ENCODE measurements at places on chromosomes 12 and 14.

- no peak for DNase-seq
These were observed 13.1 kb downstream of the APPL2 start for GRCh38 chr12:105222726-105223351.

DNA sequence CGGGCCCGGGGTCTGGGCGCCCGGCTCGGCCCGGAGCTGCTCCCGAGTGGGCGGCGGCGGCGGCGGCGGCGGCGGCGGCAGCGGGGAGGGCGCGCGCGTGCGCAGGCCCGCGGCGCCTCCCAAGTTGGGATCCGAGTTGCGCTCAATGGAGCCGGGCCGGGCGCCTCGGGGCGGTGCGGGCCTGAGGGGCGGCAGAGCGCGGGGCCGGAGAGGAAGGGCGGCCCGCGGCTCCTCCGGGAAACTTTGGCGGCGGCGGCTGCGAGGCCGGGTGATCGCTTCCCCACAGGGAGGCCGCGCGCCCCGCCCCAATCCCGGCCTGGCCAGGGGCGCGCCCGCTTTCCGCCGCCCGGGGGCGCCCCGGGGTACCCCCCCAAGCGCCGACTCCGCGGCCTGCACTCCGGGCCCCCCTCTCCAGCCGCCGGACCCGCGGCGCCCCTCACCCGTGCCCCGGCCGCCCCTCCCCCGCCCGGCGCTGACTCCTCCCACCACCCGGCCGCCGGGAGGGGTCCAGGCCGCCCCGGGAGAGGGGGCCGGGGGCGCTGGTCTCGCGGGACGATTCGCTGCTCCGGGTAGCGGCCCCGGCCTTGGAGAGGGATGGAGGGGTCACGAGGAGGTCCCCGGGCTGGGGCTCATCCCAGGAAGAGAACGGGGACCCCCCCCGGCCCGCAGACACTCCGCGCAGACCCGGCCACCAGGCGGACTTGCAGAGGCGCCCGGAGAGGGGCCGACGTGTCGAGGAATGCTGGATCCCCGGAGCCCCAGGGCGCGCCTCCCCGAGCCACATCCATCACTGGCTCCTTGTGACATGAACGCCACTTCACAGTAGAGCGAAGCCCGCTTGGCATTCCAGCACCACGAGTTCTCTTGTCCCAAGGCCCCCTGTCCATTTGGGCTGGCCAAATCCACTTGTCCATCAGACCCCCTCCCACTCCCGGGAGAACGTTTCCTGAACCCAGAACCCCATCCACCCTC lies at the start of gene RILPL1:
TSS of gene RILPL1 (minus strand) at position 48 of the 972 bp plus-strand sequence. CDS start 237 bp downstream, outside the sequence.
- peak; percentile 85 for DNase-seq

GRCh38 chr14:104697317-104697703 lies 7.9 kb downstream of the INF2 start:
- DNase-seq = no peak

DNA sequence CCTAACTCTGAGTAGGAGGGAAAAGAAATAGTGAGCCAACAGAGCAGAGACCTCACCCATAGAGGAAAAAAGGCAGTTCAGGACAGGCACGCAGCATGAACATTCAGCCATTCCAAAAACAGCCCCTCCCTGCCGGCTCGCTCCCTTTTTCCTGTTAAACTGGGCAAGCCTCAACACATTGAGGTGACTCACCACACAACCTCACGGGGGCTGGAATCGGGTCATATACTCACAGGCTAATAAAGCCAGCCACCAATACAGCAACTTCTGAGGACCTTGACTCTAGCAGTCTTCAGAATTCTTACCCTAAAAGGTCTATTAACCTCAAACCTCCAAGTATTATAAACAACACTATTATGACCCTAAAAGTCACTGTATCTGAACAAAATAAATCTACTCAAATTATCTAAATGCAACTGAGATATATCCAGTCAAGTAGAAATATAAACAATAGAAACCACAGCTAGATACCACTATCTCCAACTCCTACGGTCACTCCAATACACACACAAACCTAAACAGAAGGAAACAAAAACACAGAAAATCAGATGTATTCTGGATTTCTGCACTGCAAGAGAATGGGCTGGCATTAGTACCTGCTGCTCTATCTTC lies 6.3 kb downstream of the YBX3 start:
- DNase-seq = no peak

DNA sequence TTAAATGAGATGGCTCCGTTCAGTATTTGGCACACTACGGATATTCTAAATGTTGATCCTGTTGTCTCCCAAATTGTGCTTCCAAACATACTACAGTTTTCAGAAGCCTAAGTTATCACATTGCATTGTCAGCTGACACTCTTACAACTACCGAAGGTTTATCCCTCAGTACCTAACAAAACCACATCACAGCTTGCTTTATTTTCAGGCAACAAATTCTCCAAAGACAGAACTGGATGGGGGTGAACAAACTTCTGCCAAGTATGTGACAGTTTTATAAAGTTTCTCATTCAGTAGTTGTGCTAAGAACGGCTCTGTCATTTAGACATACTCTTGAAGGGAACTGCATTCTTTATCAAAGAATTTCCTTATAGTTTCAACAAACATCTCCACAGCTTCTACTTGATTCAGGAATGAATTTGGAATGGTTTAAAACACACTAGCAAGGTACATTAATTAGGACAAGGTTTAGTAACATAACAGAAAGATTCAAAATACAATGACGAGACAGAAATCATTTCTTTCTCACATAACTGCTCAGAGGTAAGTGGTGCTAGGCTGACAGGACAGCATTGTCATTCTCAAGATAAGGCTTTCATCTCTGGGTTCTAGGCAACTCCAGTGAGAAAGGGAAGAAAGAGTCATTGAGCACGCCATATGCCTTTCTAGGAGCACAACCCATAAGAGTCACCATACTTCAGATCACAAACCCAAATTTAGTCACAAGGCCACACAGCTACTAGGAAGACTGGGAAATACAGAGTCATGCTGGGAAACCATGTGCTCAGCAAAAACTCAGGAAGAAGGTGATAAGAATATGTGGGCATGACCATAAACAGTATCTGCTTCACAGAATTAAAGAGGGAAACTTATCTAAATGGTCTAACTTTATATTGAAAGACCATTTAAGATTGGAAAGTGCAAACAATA lies 100.7 kb downstream of the DUSP6 start:
- DNase-seq = no peak

GRCh38 chr12:32265951-32266350 lies 133.4 kb upstream of the FGD4 start:
- DNase-seq = peak; percentile 21

- DNase-seq = no peak
These were observed 246.6 kb downstream of the TMEM132D start for GRCh38 chr12:129657179-129657578.

DNA sequence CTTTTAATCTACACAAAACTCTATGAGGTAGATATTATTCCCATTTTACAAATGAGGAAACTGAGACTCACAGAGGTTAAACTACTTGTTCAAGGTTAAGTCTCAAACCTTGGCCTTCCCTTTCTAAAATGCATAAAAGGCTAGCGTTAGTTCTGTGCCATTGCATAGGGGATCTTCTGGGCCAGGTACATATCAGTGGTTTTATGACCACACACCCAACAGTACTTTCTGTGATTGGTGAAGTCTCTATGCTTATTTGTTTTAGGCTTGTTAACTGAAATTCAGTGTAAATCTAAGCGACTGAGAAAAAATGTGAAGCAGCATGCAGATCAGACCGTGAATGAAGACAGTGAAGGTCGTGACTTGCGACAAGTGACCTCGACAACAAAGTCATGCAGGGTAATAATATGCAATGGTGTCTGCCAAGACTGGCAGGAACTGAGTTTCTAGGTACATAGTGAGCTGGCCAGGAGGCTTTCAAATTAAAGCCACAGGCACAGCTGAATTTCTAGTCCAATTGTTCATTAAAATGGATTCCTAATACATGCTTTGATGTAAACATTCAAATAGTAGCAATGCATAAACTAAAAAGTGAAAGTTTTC lies 38.8 kb upstream of the GAS2L3 start:
- DNase-seq = no peak

DNA sequence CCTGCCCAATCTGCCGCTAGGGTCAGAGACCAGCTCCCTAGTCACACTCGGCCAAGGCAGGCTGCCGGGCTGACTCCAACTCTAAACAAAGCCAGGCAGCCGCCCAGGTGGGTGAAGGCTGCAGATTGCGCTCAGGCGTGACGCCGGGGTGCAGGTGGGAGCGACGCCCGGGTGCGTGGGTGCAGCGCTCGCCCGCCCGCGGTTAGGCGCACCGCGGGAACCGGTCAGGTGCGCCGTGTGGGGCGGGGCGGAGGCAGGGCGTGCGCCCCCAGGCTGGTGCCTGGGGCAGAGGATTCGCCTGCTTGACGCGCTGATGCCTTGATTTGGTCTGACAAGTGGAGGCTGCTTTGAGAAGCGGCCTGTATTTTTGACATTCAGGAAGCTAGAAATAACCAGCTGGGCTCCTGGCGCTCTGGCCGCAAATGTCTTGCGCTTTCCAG lies 126.7 kb upstream of the HIF1A start:
- DNase-seq = peak; percentile 76

DNA sequence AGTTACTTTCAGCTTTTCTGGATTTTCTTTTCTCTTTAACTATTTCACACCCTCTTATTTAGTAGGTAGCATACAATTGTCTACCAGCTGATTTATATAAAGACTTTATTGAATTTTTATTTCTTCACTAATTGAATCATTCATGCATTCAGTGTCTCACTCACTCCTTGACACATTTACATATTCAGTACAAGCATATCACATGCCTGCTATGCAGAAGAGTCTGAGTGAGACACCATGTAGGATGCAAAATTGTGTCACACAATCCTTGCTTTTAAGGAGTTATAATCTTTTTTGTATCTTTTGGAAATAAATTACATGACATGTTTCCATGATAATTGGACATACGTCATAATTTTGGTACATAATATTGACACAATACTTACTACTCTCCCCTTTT lies 83.0 kb downstream of the AKAP6 start:
- no peak for DNase-seq

DNA sequence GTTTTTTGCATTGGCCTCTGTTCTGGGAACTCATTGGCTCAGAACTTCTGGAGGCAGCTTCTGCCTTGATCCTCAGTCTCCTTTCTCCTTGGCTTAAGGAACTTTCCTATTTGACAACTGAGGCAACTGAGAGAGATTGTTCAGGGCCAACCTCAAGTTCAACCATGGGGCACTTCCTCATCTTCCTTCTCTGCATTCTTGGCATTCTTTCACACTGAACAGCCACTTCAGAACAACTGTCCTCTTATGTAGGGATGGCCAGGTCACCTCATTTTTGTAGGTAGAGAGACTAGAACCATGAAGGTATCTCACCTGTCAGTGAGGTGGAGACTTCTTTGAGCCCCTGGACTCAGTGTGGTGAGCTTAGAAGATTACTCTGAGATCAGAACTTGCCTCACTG lies 63.0 kb upstream of the NRXN3 start:
- DNase-seq = no peak

GRCh38 chr12:132429946-132430643 lies 59.9 kb upstream of the FBRSL1 start:
- peak; percentile 79 for DNase-seq

DNA sequence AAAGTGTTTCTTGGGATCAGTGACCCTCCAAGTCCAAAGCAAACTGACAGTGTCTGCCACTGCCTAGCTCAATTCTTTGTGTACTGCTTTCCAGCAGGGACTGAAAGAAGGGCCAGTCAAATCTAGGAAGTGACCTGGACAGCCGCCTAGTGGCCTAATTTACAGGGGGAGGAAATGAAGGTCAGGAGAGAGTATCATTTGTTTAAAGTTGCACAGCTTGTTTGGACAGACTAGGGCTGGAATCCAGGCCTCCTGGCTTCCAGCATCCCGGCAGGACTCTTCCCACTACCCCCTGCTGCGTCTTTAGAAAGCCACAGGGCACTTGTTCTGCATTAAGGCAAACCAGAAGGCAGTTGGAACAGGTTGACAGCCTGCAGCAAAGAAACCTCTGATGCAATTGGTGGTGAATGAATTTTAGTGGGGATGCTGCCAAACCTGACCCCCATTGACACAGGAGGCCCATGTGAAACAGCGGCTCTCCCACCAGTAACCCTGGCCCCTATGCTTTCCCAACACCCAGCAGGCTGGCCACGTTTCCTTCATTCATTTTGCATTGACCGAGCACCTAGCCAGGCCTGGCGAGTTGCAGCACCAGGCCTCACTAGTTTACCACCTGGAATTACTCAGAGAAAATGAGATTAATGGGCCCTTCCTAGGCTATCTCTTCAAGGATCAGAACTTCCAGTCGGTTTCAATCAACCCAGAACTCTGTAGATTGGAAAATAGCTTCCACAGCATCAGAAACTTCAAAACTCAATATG lies 28.2 kb downstream of the GALNT16 start:
- DNase-seq = no peak

DNA sequence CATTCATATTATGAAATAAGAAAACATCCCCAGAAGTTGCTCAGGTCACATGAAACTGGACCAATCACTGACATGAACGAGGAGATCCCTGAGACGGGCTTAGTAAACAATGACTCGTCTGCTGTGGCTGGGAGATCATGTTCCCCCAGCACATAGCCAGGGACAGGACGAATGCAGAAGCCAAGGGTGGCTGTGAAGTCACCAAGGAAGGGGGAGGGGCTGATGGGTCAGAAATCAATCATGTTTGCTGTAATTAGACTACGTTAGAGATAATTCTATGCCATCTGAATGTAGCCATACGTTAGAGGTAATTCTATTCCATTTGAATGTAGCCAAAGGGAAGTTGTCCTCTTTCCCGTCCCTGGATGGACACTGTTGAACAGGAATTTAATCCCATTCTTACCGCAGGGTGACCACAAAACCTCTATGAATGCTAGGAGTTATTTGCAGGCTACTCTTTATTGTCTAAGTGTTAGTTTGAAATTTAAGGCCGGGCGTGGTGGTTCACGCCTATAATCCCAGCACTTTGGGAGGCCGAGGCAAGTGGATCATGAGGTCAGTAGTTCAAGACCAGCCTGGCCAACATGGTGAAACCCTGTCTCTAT lies 332.9 kb downstream of the TMEM132D start:
- DNase-seq = no peak

DNA sequence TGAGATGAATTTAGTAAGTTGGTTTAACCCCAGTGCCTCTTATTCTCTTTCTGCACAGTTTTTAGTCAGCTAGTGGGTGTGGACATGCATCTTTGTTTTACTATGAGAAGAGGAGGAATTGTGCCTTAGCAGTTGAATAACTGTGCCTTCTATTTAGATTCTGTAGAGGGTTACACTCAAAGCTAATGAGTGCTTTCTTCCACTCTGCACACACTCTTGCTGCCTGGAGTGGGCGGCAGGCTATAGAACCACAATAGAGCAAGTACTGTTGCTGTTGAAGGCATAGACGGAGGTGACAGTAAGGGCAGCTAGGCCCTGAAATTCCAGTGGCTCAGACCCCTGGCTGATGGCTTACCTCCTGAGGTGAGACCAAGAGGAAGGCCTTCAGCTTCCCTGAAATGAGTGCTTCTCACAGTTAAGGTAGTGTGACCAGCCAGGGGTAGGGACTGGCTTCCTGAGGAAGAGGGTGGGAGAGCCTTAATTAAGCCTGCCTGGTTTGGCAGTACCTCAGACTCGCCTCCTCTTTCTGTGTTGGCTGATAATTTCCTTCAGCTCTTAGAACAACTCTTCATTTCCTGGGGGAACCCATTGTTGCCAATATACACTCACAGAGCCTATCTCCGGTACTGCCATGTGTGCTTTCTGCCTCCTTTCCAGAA lies 24.7 kb downstream of the SUSD6 start:
- DNase-seq = no peak

Measured in GM13976 (cell line).